ENCODE measurements at places on chromosomes 1 and 21.

- DNase-seq, result no peak
Observed at GRCh38 chr1:51714374-51715019, 97.6 kb downstream of the OSBPL9 start.

DNA sequence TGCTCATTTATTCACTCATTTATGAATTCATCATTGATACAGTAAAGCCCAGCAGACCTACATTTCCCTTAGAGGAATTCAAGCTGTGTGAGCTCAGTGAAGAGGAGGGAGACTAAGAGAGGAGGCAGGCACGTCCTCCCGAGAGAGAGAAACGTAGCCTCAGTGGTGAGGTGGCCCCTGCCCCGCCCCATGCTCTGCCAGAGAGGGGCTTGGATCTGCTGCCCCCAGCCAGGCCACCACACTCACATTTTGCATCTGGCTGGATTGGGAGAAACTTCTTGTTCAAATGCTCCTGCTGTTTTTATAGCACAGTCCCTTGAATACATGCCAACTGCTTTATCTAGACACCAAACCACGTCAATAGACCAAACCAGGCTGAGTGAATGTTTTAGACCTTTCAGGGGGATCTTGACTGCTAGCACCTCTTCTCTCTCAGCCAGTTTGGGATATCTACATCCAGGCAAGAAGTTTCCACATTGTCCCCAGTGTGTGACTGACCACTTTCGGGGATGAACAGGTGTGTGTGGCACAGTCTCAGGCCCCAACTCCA is 67.7 kb upstream of the AJAP1 start:
- DNase-seq, result no peak

DNA sequence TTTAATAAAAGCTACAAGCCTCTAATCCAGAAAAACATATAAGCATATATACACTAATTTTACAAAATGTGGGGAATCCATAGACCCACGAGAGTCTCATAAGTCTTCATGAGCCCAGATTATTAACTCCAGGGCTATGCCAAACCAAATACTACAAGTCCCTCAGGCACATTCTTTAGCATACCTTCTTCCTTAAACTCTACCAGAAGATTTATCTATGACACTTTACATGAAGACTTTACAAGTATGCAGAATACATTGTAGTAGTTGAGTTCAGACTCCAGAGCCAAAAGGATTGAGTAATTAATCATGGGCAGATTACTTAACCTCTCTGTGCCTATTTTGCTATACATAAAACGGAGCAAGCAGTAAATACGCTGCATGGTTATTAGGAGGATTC is 793.7 kb upstream of the ADGRL2 start:
- DNase-seq, result no peak

- DNase-seq, result no peak
Observed at GRCh38 chr21:38661889-38662568, 143.7 kb upstream of the ETS2 start.

GRCh38 chr1:6485168-6486101 is 6.0 kb downstream of the PLEKHG5 start:
- no peak for DNase-seq

- DNase-seq, result peak; percentile 44
Observed at GRCh38 chr1:10835822-10836421, 39.5 kb upstream of the CASZ1 start.

GRCh38 chr1:101664726-101665125 is 332.0 kb downstream of the OLFM3 start:
- DNase-seq, result no peak

GRCh38 chr1:155205969-155206593 is 1.6 kb downstream of the THBS3 start:
- no peak for DNase-seq

DNA sequence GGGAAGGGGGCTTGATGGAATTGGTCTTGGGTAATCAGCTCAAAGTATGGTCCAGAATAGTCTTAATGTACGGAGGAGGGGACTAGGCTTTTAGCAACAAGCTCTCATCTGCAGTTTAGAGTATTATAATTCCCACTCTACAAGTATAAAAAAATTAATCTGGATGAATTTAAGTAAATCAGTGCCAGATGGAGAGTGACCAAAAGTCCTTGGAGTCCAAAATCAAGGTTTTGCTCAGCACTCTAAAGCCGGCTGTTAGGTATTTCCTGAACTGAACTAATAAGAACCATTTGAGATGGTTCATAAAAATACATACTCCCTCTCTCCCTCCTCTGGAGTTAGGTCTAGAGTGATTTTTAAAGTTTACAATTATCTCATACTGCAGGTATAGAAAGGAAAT is 23.7 kb downstream of the GLUL start:
- no peak for DNase-seq

- DNase-seq, result no peak
Observed at GRCh38 chr1:100037656-100037926, 67.8 kb downstream of the SLC35A3 start.

DNA sequence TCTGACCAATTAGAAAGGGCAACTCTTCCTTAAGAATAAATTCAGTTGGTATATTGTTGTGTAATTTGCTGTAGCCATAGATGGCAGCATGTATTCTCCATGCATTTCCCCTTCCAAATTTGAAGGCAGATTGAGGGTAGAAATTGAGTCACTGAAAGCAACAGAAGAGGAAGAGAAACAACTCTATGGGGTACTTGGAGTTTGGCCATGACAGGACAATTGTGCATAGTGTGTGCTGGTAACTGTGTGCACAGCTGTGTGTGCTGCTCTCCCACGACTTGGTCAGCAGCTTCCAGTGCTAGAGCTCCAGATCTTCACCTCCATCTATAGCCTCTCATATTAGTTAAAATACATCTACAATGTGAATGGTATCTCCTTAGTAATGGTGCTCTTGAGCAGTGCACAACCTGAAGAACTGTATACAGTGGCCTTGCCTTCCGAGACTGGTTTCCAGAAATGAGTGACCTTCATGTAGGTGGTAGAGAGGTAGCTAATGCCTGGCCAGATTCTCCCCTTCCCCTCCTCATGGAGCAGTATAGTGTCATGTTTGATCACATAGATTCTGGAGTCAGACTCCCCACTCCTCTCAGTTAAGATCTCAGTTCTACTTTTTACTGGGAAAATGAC is 882 bp upstream of the FCAMR start:
- DNase-seq, result no peak

GRCh38 chr1:179728271-179728670 is 14.8 kb upstream of the FAM163A start:
- no peak for DNase-seq

- no peak for DNase-seq
Observed at GRCh38 chr1:226658546-226659125, 80.4 kb downstream of the ITPKB start.

Measured in heart right ventricle (tissue), 16 donors.